Spleen (tissue), 13 donors: ENCODE measurements at places on chromosomes 4 and X.
A peak's percentile ranks its signal among the peaks of the same experiment; 100 is the strongest.

DNA sequence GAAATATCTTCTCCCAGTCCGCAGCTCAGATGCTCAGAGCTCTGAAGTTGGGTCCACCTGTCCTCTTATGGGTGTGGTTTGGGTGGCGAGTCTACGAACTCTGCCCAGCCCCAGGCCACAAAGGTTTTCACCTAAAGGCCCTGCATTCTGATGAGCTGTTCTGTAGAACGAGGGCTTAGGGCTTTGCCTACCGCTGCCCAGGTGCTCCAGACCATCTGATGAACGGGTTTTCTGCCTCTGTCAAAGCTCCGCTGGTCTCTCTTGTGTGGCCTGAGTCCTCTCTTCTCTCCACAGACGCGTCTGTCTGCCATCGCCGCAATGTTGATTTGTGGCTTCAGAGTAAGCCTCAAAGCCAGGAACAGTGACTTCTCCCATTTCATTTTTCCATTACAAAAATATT lies 28.4 kb upstream of the CPLX1 start:
- peak; percentile 30 for DNase-seq

DNA sequence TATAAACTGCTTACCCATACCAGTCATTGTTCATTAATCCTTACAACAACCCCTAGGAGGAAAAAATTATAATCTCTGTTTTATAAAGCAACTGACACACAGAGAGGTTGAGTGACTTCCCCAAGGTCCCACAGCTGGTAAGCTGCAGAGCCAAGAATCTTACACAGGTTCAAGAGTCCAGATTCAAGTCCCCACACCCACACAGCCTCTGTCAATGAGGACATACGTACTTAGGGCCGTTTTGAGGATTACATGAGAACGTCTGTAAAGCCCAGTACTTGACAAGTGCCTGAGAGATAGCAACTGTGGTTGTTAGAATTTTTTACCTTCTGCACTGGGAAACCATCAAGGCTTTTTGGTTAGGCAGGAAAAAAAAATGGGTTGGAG lies 556 bp upstream of the SLC25A43 start:
- DNase-seq = no peak

DNA sequence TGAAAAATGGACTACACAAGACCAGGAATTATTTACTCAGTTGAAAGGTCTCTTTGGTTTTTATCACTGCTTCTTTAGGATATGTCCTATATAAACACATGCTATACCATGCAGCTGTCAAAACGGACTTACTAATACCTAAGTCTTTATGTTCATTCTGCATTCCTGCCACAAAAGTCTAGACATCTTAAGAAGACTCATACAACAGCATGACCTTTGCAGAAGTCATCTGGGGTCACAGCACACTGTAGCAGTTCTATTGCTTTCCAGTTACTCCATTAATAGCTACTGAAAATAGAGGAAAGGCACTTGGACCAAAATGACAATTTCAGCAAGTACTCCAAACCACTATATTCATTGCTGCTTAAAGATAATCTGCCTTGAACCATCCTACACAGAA lies 53.2 kb downstream of the DDX60 start:
- DNase-seq = no peak

DNA sequence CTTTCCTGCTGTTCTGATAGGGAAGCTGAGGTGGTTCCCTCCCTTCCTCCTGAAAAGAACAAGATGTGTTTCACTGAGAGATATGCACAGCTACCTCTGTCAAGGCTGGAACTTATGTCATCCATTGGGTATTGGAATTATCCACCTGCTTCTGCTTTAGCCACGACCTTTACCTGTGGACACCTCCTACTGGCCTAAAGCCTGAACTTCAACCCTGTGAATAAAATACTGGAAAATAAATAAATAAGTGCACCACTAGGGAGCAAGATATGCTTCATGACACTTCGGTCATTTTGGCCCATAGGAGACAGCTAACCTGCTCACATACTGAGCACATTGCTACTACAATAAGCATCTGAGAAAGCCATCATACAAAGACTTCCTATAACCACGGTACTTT lies 419.9 kb upstream of the NWD2 start:
- no peak for DNase-seq

GRCh38 chr4:76620723-76621468 lies 185.9 kb downstream of the SHROOM3 start:
- DNase-seq = no peak

GRCh38 chr4:47221721-47222120 lies 190.4 kb downstream of the GABRB1 start:
- no peak for DNase-seq

DNA sequence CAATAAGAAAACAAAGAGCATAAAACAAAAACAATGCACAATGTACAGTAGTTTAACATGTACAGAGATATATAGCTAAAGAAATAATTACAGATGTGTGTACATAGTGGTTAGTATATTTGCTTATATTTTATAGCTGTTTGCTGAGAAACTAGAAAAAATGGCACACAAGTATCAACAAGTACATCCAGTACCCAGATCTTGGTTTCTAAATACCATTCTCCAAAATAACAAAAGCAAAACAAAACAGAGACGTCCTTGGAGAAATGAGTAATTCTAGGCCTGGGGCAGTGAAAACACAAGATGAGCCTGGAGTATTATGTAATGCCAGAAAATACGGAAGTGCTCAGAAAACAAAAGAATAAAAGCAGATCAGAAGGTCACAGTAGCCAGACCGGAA lies 189.6 kb downstream of the TMEM47 start:
- DNase-seq = no peak

DNA sequence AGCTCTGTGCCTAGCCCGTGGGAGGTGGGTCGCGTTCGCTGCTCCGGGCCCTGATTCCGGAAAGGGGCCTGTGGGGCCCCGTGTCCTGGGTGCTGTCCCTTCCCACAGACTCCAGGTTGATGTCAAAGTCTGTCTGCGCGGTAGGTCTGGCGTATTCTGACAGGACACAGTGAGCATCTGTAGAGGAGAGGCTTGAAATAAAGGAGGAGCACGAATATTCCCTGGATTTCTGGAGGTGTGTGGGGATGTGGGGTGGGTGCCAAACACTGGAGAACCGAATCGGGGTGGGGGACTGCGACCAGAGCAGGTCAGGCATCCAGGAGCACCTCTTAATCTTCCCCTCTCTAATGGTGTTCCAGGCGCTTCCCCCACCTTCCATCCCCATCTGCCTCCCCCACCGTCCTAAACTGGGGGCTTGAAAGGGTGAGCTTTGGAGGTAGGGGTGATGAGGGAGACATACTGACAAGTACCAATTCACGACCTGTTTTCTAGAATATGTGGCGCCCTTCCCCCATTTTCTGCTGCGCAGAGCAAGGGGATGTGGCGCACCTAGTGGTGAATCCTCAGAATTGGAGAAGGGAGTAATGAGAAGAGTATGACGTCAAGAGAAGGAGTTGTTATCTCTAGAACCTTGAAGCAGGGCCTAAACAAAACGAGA lies 877 bp downstream of the GPRASP1 start:
- DNase-seq = no peak

DNA sequence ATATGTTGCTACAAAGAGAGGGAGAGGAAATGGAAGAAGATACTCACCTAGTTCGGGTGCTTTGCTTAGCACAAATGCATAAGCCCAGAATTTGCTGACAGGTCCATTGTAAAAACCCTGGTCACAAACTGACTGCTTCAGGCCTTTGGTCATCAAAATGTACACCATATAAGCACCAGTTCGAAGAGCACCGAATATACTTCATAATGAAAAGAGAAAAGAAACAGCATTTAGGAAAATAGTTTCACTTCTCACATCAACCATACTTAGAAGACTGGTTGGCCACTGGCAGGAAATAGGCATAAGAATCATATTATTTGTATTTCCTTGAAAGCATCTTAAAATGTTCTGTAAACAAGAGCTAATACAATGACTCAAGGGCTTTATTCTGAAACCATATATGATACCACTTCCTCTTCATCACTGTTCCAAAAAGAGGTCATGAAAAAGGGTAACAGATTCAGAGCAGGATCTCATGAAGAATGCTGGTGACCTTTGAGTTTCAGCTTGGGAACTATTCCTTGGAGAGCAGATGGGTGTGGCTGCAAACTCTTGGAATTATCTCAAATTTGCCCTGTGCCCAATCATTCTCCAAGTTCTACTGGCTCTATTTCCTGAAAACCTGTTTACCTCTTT lies 138.7 kb downstream of the ELOVL6 start:
- no peak for DNase-seq

DNA sequence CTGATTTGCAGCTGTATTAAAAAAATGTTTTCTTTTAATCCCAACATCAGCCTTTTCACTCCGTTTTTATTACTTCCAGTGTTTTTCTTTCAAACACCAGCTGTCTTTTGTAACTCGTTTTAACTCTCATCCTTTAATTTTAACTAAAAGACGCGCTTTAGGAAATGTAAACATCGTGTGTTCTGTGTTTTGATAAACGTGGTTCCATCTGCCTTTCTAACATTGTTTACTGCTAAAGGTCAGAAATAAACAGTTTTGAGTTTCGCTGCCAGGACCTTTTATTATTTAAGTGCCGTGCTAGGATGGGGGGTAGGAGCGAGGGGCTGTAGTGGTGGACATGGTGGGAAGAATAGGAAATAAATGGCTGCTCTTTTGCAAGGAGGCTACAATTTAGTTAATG lies 1.5 kb downstream of the N4BP2 start:
- no peak for DNase-seq

DNA sequence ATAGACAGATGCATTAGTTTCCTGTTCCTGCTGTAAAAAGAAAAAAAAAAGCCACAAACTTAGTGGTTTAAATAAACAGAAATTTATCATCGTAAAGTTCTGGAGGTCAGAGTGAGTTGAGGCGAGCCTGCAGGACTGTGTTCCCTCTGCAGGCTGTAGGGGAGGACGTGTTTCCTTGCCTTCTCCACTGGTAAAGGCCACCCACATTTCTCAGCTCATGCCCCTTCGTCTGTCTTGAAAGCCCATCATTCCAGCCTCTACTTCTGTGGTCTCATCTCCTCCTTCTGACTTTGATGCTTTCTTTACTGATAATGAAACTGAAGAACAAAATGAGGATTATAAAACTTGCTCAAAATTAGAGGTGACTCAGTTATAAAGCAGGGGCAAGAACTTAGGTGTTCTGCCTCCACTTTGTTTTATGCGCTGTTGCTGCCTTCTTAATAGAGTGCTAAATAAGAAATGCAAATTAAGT lies 143.0 kb downstream of the STIM2 start:
- no peak for DNase-seq

- no peak for DNase-seq
Observed at GRCh38 chrX:56268888-56269287, 36.7 kb downstream of the KLF8 start.

GRCh38 chr4:88275516-88275915 lies 8.8 kb downstream of the PPM1K start:
- DNase-seq = no peak

GRCh38 chrX:29148511-29148910 lies 561.3 kb downstream of the IL1RAPL1 start:
- DNase-seq = no peak

DNA sequence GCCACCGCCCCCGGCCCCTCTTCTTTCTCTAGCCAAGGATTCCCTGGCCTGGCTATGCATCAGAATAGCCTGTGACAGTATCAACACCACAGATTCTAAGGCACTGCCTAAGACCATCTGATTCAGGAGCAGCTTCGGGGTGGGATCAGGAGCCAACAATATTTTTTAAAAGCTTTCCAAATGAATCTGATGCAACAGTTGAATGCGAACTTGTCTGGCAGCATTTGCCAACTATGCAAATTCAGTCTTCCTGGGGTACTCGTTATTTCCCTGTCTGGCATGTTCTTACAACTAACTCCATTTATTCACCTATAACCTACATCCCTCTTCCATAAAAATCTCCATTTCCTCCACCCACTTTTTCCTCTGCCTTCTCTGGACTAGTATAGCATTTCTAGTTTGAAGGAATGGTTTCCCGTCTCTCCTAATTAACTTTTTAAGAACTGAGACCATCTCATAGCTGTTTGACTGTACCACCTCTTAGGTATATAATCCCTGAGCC lies 36.2 kb upstream of the UGDH start:
- DNase-seq = no peak

GRCh38 chr4:76939184-76939583 lies 10.4 kb upstream of the SEPTIN11 start:
- no peak for DNase-seq

GRCh38 chr4:45453258-45453853 lies 670.5 kb downstream of the GABRG1 start:
- DNase-seq = no peak

- no peak for DNase-seq
Observed at GRCh38 chr4:56871371-56871866, 36.3 kb upstream of the REST start.
